ENCODE measurements at places on chromosomes 1 and 21.

DNA sequence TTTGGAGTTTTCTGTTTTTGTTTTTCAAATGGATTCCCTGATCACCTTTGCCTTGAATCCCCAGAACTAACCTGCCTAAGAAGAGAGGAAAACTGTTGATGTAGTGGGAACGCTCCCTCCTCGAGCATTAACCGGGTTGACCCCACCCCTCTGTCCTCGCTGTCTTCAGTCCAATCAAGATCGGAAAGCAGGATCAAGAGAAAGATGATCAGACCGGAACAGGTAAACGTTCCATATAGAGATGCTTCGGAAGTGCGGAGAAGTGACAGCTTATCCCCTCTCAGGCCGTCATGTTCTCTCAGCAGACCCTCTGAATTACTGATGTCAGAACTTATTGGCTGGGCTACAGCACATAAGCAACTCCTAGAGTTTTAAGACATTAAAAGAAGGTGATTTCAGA, 800 bp upstream of the FAM163A start:
- no peak for DNase-seq

- DNase-seq = no peak
These were observed 15.0 kb downstream of the PCSK9 start for GRCh38 chr1:55054396-55054795.

GRCh38 chr1:205692423-205692822, 12.1 kb upstream of the SLC45A3 start:
- DNase-seq = no peak

DNA sequence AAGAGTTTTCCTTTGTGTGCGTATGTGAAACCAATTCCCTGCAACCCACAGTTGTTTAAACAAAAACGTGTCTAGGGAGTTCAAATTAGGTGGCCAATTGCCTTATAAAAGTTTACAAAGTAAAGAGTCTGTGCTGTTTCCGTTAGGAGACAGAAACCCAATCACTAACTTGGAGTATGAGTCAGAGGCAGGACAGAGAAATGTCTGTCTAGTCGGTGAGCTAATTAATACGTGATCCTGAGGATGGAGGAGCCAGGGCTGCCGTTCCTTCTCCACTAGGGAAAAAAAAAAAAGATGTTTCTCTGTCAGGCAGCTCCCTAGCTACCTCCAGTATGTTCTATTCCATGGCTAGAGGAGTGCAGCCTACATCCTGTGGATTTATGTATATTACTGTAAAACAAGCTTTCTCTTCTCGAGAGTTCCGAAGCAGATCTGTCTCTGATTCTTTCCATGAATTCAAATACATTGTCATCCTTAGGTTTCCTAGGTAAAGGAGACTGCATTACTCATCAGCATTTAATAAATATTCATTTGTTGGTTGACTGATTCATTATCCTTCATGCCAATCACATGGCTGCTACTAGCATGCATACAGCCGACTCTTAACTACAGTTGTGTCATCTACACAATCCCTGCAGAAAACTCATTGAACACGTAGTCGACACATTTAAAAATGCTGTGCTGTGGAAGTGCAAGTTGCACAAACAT, 430.6 kb downstream of the KIF26B start:
- no peak for DNase-seq

DNA sequence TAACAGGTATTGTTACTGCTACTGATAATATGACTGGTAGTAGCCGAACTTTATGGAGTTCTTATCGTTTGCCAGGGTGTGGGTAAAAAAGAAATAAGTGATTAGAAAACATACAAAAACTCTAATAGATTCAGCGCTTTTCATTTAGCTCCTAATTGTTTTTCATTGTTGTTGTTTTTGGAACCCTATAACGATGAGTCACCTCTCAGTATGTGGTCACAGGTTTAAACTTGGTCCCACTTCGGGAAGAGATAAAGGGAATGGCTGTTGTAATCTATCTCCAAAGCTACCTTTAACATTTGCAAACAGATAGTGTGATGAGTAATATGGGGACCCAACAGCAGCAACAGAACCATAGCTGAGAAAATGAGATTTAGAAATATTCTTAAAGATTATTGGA, 62.7 kb upstream of the BCL10 start:
- DNase-seq = no peak

DNA sequence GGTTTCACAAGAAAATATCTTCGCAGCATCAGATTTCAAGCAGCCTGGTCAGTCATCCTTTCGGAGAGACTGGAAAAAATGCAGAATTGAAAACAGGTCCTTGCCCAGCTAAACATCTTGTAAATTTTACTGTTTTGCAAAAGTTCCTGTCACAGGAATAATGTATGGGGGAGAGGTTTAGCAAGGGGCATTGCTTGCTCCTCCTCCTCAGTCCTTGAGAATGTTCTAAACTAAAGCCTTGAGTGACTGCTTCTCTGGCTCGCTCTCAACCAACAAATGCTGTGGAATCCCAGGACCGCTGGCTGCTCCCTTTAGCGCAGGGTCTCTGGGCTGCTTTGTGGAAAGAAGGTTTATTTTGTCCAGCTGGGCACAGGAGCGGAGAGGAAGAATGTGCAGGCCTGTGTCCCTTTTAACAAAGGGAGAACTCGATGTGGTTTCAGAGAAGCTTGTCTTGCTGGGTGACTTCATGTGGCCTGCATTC, 33.6 kb upstream of the FHAD1 start:
- DNase-seq = no peak

- DNase-seq = no peak
These were observed 382.5 kb downstream of the PLPP3 start for GRCh38 chr1:56196839-56197238.

DNA sequence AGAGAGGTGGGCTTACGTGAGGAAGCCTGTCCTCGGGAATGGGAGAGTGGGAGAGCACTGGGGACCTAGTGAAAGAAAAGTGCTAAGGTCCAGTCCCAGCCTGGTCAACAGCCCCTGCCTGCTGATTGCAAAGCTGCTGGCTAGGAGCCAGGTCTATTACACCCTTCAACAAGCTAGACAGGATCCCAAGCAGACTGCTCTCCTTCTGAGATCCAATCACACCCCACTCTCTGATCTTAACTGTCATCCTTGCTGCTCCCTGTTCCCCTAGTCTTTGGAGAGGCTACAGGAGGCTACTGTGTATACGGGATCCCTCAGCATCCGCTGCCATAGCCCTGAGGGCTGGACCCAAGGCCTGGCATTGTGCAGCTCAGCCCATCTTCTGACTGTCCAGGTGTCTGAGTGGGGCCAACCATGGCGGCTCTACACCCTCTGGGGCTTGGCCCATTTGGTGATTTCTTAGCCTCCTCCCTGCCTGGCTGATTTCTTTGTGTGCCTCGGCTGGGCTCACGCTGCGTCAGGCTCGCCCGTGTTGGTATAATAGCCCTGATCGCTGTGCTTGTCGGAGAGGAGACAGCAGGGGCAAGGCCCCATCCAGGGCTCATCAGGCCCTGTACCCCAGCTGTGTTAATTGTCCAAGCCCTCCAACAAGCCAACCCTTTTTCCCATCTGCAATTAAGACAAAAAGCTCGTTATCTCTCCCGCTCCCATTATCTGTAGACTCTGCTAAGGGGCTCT, 43.9 kb downstream of the NAV1 start:
- DNase-seq = no peak

GRCh38 chr21:29684106-29684505, 255.7 kb downstream of the GRIK1 start:
- no peak for DNase-seq

DNA sequence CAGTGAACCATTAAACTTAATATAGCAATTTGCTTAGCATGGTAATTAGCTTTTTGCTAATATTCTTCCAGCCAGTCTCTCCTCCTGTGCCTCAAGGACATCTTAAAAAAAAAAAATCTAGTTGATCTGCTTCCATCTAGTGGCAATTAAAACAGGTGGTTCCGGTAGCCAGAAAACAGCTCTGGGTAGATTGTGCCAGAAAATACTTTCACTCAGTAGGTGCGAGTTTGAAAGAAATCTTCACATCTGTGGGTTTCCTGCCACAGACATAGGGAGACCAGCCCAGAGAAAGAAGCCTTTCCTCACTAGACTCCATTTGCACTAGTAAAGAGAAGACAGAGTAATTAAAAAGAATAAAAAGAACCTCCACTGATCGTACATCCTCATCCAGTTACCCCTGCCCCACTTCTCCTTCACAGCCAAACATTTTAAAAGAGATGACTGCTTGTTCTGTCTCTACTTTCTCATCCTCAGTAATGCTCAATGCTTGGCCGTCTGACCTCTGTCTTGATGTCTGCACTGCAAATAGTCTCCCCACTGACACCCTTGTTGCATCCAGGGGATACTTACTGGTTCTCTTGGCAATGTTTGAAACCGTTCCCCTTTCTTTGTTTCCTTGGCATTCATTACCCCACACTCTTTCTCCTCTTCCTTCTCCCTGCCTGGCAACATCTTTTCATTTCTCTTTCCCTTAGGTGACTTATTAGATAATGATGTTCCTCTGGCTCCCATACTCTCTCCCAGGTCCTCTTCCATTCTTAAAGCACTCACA, 16.9 kb downstream of the SELL start:
- no peak for DNase-seq

GRCh38 chr1:64895500-64895899, 70.8 kb downstream of the JAK1 start:
- DNase-seq = no peak

DNA sequence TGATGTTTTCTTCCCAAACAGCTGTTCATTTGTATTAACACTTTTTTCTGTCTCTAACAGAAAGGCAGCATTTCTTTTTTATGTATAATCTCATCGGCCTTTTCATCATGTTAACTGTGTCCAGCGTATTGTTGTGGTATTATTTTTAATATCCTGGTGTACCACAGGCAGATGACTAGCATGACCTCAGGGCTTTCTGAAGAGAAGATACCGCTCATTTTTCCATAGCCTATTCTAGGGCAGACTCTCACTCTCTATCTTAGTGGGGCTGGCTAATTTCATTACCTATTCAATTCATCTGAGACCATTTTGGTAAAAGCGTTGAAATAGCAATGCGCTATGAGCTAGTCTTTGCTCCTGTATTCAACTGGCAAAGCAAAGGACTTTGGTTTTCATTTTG, 209.9 kb downstream of the SDCCAG8 start:
- DNase-seq = no peak

DNA sequence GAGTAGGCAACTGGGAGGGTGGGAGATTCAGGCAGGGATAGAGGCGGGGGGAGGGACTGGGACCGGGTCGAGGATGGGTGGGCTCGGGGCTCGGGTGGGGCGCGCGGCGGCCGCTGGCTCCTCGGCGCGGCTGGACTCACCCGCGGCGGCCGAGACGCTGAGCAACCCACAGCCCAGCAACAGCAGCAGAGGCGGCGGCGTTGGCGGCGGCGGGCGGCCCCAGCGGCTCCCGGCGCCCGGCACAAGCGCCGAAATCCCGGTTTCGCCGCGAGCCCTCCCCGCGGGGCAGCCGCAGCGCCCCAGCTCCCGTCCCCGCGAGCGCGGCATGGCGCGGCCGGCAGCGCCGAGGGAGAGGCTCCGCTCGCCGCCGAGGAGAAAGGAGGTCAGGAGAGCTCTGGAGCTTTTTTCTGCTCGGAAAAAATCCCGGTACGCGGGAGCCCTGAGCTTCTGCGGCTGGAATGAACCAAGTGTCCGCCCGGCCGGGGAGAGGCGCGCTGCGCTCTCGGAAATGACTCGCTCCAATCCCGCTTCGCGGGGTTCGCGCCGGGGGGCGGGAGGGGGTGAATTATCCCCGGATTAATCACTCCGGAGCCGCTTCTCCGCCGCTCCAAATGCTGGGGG, at the start of gene CSMD2:
Gene CSMD2 (minus strand): TSS at position 460 of the 621 bp plus-strand sequence. CDS start 133 bp downstream, at position 327.
- no peak for DNase-seq

DNA sequence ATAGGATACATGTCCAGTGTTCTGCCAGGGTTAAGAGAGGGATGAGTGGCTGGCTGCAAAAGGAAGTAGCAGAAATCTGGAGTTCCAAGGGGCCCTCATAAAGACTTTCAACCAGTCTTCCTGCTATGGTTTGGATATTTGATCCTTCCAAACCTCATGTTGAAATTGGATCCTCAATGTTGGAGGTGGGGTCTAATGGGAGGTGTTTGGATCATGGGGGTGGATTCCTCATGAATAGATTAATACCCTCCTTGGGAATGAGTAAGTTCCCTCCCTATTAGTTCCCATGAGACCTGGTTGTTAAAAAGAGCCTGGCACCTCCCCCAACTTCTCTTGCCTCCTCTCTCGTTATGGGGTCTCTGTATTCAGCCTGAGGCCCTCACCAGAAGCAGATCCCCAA, 10.1 kb upstream of the GNG12 start:
- no peak for DNase-seq

DNA sequence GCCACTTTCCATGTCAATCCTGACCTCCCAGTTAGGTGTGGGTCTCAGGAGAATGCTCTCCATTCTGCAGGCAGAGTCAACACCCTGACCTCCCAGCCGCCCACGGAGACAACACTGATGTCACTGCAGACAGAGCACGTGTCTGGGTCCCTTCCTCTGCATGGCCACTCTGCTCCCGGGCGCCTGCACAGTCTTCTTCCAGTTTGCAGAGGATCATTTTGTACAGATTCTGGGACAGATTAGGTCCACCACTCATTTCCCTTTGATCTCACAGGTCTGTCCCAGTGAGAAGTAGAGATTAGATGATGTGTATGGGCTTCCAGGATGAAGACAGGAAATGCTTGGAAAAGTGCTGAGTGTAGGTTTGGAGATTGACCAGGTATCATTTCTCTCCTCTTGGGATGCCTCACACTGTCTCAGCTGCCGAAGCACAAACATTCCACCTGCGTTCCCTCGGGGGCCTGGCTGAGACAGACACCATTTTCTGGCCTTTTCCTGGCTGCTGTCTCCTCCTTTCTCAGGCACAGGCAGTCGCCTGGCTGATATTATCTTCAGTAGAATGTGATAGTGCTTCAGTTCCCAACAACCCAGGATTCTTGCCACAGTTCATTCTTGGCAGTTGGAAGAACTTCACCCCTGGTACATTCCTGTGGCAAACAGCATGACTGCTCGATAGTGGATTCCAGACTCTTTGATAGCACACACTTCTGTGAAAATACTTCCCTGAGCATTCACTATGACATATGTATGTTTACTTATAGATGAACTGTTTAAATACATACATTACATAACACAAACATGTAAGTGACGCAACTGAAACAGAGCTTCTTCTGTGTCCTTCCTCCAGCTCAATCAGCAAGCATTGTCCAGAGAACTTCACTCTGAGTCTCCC, 7.9 kb downstream of the MYBPHL start:
- no peak for DNase-seq

GRCh38 chr1:192739476-192740184, 69.2 kb upstream of the RGS2 start:
- no peak for DNase-seq

Data from stimulated activated CD8-positive, alpha-beta memory T cell treated with anti-CD3 and anti-CD28 coated beads, Interleukin-2, amount 100 ng/mL, for 48 hours (primary cell).